ENCODE measurements at places on chromosomes 16 and 17.

DNA sequence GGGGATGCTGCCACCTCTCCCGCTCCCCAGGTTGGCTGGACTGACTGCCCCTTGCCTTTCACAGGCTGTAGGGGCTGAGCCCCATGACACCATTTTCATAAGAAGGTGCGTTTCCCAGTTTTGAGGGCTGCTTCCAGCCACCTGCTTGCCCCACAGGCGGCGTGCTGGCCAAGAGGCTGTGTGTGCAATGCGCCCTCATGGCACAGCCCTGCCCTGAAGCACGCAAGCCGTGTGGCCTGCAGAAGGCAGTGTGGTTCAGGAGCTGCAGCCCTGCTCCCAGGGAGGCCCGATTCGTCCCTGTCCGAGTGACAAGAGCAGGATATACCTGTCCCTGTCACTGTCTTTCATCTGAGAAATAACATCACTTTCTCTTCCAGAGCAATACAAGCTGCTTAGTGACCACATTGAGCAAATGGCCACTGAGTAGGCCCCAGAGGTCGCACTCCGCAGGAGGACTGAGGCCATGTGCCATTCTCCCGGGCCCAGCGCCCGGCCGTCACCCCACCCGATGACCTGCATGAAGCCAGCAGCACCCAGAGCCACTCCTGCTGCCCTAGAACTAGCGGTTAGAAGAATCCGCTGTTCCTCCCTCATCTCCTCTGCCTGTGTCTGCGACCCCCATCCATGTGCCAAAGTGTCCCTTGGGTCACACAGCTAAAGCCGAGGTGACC, 24.2 kb downstream of the CIBAR2 start:
- DNase-seq, result no peak

GRCh38 chr17:79048826-79049755, 25.1 kb downstream of the C1QTNF1 start:
- no peak for DNase-seq

GRCh38 chr17:43757171-43757660, 1.4 kb downstream of the SOST start:
- no peak for DNase-seq

- no peak for DNase-seq
Observed at GRCh38 chr16:50007744-50008143, 17.3 kb upstream of the CNEP1R1 start.

DNA sequence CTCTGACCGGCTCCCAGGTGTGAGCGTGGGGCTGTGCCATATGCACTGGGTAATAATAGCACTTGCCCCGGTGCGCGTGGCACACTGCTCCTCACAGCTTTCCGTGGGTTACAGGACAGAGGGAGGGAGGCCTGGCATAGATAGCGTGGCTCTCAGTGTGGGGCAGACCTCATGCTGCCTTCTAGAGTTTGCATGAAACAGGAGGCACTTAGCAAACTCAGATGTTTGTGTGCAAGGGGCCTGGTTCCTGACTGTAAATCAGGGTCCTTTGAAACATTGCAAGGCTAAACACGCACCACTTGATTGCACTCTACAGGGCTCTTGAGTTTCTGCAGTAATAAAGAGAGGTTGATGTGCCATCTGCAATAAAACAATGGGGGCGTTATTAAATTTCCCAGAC, 101.7 kb downstream of the RPTOR start:
- no peak for DNase-seq

DNA sequence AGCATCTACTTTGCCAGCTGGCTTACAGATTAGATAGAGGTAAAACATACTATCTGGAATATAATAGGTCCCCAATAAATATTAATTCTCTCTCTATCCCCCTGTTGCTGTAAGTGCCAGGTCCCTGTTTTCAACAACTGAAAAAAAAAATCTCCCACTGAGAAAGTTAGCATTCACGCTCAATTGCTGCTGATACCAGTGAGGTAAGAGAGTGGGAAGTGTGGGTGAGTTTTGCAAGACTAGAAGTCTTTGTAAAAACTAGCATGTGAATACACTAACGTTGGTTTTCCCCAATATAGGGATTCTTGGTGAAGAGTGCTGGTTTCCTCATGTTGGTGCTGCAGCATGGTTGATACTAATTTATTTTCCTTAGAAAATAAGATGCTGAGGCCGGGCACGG, 11.7 kb upstream of the TAOK1 start:
- DNase-seq, result no peak

GRCh38 chr17:82076785-82077591, 11.4 kb upstream of the DUS1L start:
- DNase-seq, result no peak

DNA sequence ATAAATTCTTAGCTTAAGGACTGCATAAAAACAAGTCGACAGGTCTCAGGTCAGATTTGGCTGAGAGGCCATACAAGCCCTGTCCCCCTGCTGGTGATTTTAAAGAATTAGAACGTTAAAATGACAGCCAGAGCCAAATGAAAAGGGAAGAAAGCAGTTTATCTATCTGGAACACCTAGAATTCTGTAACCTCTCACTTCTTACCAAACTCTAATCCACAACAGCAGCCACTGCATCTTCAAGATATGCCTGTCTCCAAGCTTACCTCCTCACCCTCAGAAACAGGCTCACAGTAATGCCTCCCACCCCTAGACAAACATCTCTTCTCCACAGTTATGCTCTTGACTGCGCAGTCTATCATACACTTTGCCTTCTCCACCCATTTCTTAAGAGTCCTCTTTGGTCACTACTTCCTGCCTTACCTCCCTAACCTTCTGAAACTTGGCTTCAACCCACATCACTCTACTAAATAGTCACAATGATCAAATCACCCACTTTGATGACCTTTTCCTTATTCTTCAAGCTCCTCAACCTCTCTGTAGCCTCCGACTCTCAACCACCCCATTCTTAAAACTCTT, 14.2 kb downstream of the ANKFY1 start:
- no peak for DNase-seq

DNA sequence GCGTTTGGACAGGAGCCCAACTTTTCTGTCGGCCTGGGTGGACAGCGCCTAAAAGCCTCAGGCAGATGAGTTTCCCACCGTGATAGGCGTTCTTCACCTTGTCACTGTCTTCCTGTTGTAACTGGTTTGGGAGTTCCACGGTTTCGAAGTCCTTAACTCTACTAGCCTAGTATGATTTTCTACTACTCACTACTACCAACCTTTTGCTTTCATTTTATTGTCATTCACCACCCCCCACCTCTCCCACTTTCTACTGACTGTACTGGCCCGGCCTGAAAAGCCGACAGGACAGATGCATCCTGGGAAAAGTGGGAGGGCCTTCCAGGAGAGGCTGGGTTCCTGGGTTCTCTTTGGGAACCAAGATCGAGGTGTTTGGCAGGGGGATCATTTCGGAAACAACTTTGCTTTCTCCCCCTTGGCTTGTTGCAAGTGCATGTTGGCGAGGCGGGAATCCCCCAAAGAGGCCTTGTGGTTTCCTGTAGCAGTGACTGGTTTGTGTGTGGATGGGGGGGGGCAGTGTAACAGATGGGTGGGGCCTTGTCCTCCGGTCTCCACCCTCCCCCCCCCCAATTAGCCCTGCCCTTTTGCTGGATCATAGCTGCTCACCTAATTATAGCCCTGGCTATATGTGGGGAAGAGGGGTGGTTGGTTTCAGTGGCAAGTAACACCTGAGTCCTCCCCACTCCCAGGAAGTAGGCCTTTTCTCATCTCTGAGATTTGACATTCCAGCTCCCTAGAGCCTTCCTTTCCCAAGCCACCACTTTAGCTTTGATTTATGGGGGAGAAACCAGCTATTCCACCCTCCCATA, 1.4 kb downstream of the EIF5A start:
- peak; percentile 89 for DNase-seq

DNA sequence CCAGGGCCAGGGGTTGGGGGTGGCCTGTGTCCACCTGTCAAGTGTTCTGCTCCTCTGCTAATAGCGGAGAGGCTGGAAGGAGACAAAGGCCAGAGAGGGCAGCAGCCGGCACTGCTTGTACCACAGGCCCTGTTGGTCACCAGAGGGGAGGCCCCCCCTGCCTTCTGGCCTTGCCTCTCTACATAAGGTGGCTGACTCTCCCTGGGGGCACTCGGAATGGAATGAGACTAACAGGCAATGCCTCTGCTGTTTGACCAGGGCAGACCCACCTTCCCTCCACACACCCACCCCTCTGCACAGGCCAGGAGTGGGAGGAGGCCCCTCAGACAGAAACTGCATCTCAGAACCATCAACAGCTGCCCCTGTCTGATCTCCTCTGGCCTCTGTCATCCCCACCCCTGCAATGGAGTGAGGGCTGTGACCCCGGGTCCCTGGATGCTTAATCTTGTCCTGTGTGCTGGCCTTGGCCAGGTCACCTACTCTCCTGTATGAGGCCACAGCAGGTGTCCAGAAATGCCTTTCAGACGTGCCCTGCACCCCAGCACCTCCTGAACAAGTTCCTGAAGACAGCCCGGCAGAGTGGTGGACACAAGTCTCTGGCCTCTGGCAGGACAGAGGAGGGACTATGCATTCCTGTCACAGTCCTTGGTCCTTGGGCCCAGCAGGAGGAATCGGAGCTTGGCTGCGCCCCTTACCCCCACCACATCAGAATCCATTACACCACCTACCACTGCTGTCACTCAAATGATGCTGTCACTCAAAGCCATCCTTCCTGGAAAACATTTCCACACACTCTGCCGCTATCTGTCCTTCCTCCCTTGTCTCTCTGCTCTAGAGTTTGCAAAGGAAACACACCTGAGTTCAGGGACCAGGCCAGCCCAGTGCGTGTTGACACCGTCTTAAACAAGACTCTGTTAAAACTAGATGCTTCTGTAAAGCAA, 107.5 kb upstream of the ZNF750 start:
- no peak for DNase-seq

DNA sequence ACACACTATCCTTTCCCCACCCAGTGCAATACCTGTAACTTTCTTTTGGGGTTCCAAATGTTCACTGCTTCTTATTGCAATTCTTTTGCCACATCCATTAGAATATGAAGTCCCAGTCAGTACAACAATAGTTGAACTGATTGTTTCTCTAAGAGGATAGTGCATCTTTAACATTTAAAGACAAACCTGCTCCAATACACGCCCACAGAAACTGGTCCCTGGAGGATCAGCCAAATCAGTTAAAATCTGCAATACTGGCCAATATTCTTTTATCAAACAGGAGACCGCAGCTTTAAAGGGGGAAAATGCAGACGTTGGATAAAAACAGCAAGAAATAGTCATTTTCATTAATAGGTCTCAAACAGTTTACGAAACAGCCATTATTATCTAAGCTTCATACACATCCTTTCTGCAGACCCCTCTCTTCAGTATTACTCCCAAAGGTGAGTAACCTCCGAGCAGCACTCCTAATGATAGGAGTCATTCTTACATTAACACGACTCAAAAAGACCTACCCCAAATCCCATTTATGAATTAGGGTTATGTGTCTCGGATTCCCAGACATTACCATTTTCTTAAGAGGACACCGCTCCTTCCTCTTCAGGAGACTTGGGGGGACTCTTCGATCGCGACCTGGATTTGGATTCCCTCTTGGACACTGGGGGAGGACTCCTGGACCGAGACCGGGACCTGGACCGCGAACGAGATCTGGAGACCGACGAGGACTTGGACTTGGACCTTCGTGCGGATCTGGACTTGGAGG, 1.4 kb downstream of the SRSF2 start:
- DNase-seq, result no peak

DNA sequence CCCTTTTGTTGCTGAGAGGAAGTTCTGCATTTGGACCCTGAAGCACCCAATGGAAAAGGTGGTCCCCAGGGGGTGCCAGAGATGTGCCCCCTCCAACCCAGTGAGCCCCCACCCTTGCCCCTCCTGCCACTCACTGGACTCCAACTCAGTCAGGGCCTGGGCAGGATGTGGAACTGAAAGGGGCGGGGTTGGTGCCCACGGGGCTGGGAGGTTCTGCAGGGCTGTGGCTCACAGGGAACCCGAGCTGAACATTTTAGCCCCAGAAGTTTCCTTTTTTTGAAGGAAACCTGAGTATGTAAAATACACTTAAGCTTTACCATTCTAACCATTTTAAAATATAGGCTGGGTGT, 15.8 kb upstream of the OGFOD3 start:
- DNase-seq, result peak; percentile 33

DNA sequence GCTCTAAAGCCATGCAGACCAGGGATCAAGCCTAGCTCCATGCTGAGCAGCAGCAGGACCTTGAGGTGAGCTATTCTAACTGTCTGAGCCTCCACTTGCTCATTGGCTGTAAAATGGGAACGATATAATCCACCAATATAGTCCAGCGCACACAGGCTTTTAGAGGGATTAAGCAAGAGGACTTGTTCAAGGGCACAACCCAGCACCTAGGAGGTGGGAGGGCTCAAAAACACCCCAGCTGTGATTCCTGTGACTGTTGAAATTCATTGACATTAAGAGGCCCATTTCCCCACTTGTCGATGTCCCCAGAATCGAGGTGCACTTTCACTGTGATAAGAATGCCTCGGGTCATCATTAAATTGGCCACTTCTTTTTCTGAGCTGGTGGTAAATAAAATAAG, 4.1 kb downstream of the USH1G start:
- no peak for DNase-seq

GRCh38 chr17:74687886-74688285, 24.8 kb downstream of the CD300LF start:
- DNase-seq, result no peak

DNA sequence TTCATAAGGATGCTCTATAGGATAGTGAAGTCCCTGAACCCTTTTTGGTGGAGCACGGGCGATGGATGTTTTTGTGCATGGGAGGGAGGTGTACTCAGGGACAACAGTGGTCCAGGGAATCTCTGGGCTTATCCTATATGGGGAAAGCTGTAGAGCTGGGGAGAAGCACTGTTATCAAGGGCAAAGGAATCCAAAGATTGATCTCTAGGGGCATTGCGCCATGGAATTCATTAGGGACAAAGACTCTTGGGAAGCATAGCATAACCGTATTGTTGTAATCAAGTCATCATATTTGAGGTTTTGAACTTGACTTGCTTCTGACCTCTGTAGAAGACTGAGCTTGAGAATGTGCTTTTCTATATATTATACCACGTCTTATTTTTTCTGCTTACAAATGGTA, 172.9 kb upstream of the ZFHX3 start:
- no peak for DNase-seq

DNA sequence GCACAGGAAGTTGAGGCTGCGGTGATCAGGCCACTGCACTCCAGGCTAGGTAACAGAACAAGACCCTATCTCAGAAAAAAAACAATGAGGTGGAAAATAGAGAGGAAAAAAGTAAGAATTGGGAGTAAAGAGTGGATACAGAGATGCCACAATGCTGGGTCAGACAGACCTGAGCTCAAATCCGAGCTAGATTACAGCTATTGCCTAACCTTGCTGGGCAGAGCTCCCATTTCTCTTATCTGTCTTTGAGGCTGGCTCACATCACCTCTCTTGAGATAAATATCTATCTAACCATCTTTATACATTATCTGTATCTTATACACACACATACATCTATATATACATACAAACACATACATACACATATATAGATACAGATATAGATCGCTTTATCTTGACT, 59.0 kb downstream of the ACSM2B start:
- no peak for DNase-seq

DNA sequence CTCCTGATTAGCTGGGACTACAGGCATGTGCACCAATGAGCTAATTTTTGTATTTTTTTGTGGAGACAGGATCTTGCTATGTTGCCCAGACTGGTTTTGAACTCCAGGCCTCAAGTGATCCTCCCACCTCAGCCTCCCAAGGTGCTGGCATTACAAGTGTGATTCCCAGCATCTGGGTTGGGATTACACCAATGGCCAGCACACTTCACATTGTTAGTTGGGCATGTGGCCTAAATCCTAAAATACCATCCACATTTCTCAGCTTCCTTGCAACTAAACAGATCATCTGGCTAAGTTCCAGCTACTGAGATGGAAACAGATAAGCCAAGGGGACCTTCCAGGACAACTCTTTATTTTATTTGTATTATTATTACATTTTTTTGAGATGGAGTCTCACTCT, 9.9 kb downstream of the RABEP2 start:
- no peak for DNase-seq

Measured in activated naive CD4-positive, alpha-beta T cell treated with Interleukin-2 at 50 U/mL for 16 hours (primary cell).